ENCODE measurements at places on chromosomes 11 and 22.

DNA sequence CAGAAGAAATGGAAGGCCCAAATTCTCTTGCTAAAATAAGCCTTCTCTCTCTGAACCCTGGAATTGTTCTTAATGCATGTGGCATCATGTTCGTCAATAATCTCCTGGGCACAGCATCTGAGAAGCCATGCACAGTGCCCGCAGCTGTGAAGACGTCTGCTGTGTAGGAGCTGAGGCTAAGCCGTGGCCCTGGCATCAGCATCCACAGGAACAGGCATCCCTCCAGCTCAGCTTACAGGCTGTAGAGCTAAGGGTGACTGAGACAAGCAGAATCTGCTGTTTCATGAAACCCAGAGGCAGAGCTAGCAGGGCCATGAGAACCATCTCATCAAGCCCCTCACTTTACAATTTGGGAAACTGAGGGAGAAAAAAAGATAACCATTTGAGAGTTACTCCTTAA lies 60.6 kb downstream of the SEZ6L start:
- DNase-seq, result no peak

DNA sequence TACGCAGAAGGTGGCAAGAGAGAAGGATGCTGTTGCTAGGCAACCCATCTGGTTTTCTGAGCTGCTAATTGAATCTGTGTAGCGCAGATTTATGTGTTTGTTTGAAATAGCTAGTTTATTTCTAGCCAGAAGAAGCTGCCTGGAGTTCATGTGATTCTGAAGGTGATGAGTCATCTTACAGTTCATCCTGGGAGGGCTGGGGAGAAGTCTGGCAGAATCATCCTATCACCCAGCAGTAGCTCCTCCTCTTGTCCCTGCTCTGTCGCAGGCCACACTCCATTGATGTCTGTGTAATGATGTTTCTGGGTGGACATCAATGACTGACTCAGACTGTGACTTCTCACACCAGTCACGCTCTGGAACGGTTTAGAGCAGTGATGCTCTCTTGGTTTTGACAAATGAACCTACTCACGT lies 4.8 kb upstream of the FBXO7 start:
- peak; percentile 55 for DNase-seq

DNA sequence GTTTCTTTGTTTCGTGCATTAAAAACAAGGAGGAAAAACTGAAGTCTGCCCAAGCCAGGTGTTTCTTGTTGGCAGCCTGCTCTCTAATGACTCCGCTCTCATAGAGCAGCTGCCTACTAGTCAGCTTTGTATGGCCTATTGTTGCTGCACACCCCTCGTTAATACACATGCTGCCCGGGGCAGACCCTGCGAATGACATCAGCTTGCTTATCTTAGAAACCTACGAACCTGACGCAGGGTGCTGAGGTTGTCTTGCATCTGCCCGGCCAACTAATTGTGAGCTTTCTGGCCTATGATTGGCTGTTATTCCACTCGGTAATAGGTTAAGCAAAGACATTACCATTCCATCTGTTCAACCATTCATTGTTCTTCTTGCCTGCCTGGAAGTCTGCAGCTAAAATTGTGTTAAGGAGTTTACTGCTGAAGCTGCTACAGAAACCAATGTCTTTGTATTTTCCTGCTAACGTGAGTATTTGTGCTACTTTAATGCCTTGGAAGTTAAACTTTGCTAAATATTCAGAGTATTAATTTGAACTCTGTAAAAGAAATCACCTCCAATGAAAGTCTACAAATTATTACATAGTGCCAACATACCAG lies 37.5 kb downstream of the ZC3H12C start:
- peak; percentile 16 for DNase-seq

GRCh38 chr22:26556904-26557303 lies 33.0 kb downstream of the TPST2 start:
- DNase-seq, result no peak

GRCh38 chr22:27699383-27700019 lies 102.1 kb downstream of the MN1 start:
- DNase-seq, result no peak

DNA sequence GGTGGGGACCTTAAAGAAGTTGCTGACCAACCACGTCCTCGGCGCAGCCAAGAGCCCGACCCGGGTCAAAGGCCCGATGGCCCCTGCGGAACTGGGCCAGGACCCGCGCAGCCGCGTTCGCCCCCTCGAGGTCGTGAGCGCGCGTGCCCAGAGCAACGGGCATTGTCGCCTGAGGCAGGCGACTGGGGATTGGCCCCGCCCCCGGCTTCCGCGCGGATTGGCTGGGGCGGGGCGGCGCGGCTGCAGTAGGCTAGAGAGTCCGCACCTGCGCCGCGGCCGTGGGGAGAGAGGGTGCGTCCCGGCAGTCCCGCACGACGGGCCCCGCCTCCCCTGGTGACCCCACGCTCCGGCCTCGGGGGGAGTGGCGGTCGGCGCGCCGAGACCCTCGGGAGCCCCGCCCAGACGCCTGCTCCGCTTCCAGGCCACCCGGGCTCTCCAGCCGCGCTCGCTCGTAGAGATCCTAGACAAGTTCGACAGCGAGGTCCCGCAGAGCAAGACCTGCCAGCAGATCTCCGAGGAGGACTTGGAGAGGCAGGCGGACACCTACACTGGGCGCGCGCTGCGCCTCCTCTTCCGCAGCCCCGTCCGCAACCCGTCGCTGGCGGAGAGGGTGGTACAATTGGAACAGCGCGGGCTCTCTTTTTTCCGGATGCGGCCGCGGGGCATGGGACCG lies 8.3 kb upstream of the PPIL2 start:
- DNase-seq, result peak; percentile 87

GRCh38 chr11:66818231-66818955 lies 24.8 kb upstream of the RCE1 start:
- peak; percentile 54 for DNase-seq

GRCh38 chr22:43017525-43018460 lies 2.8 kb upstream of the PACSIN2 start:
- DNase-seq, result no peak

DNA sequence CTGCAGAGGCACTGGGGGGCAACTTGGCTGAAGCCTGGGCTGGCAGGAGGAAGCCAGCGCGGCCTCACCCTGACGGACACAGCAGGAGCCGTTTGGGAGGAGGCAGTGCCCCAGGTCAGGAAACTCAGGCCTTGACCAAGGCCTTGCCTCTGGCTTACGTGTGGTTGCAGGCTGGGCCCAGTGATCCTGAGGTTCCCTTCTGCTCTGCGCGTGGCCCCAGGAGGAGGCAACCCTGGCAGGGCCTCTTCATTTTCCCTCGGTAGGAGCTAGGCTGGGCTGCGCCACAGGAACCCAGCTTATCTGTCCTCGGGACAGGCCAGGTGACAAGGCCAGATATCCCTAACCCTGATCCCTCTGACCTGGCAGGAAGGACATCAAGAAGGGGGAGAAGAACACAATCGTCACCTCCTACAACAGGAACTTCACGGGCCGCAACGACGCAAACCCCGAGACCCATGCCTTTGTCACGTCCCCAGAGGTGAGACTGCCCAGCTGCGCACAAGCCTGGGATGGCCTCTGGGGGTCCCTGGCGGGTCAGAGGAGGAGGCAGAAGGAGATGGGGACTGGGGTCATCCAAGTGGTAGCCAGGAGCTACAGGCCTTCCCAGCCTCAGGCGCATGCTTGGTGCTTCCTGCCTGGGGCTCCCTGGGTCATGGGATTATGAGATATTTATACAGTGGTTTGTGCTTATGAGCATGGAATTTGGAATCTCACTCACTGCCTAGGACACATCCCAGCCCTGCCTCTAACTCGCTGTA lies 20.6 kb downstream of the POLR3H start:
- DNase-seq, result no peak

GRCh38 chr11:9982796-9983579 lies 311.0 kb downstream of the SBF2 start:
- DNase-seq, result peak; percentile 72

DNA sequence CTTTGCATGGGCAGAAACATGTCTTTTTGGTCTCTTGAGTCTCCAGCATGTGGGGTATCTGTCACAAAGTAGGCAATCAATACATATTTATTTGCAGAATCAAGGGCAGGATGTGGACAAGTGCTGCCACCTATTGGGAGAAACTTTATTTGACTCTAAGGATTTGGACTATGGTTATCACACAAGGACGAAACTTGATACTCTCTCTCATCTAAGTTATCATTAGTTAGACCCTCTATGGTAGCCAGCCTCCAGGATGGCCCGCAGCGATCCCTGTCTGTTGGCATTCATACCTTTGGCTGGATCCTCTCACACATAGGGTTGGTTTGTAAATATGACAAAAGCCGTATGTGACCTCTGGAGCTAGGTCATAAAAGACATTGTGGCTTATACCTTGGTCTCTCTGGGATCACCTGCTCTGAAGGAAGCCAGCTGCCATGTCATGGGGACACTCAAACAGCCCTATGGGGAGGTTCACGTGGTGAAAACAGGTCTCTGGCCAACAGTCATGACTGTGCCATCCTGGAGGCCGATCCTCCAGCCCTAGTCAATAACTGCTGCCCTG lies 1.1 kb upstream of the FBXO7 start:
- peak; percentile 55 for DNase-seq

Data from hepatocyte (in vitro differentiated cells).